ENCODE measurements at places on chromosomes 3 and 15.

DNA sequence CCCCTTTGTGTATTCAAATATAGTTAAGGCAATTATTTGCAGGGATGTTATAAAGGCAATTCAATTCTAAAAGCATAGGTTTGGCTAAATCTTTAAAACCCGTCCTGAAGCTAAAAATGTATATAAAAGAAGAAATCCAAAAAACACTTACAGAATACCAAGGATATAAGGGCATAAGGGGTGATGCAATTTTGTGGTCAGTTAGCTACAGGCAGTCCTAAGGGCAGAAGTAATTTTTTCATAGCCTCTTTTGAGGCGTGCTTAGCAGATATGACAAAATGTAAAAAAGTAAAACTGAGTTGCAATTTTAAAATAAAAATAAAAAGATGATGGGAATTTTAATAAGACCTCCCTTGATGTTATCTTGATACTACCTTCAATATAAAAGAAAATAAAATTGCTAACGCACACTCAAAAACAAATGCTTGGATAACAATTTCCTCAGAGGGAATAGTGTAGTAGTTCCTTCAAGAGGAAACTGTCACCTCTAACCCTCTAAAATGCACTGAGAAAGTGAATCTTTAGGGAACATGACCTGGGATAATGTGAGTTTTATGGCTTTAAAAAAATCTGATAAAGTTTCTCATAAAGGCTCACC, 104.2 kb downstream of the MYH15 start:
- no peak for DNase-seq

DNA sequence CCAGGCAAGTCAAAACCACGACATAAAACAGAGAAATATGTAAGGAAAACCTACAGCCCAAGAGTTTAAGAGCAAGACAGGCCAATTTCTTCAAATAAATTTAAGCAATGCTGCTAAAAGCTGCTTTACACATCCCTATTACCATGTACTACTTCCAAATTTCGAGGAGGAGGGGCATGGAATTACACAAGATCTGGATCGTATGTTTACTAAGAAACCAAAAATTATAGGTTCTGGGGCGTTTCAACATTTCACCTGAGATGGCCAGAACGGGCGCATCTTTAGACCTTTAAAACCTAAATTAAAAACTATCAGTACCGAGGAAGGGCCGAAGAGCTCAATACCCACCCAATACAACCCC, 664 bp upstream of the NR2C2 start:
- DNase-seq: no peak

- DNase-seq: no peak
These were observed 118.2 kb upstream of the PROK2 start for GRCh38 chr3:71903112-71903495.

GRCh38 chr3:196706327-196706726, 5.7 kb downstream of the CEP19 start:
- no peak for DNase-seq

DNA sequence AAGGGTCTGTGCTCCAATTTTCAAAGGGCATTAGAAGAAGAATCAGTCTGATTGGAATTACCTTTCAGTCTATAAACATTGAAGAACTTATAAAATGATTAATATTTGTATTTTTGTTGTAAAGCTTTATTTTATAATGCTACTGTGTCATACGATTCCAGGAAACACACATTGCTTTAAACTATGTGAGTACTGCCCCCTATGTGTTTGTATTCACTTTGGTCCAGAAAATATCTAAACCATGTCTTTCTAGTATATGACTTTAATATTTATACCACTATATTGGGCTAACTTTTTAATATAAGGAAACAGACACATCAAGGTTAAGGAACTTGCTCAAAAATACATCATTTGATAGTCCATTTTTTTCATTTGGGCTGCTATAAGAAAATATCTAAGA, 3.2 kb upstream of the RIOX2 start:
- no peak for DNase-seq

GRCh38 chr3:64058566-64058965, 35.3 kb upstream of the PSMD6 start:
- no peak for DNase-seq

DNA sequence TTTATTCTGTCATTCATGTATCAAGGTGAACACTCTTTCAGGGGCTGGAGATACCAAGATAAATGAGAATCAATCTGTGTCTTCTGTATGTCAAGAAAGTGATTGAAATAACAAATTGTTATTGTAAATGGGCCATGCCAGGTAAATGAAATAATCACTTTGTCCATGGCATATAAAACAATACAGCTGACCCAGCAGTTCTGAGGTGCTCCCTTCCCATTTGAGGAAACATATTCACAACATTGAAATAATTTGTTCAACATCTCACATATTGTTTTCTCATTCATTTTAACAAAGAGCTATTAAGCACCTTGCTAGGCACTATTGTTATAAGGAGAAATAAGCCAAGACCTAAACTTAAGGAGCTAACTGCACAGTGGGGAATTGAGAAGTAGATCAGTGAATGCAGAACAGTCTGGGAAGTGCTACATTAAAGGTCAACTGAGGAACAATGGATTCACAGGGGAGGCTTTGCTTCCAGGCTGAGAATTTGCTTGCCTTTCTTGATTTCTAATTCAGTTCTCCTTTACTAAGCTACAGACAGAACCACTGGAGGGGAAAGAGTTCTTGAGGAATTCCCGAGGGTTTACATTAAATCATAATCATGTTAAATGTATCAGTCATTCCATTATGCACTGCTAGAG, 806.3 kb upstream of the ARPP21 start:
- DNase-seq: no peak

DNA sequence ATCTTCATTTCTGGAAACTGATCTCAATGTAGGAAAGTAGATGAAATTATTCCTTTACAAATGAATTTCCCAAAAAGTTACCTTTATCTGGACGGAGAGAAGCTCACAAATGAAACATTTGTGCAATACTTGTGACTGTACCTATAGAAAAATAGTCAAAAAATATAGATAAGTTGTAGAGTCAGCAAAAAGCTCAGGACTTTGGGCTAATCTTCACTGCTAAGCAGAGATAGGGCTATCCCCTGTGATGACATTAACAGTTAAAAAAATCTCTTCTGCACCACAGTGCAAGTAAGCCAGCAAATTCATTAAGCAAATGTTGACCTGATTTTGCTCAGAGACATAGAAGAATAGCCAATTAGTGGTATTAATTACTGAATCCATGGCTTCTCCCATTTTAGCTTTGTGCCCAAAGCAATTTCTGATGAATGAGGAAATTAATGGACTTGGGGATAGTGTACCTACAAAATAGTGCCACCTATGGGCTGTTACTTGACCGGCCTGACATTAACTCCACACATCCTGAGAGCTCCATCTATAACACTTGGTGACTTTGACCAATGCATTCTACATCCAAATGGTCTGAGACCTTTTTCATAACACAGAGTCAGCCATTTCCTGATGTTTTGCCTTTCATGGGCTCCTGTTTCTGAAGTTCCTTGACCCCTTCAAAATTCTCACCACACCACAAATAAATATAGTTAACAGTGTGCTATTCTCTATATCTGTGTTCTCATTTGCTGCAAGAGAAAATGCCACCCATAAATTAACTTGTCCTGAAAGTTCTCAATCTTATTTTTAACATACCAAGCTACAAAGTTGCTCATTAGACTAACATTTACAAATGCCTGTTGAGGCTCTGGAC, 105.0 kb downstream of the SSR3 start:
- DNase-seq: no peak

DNA sequence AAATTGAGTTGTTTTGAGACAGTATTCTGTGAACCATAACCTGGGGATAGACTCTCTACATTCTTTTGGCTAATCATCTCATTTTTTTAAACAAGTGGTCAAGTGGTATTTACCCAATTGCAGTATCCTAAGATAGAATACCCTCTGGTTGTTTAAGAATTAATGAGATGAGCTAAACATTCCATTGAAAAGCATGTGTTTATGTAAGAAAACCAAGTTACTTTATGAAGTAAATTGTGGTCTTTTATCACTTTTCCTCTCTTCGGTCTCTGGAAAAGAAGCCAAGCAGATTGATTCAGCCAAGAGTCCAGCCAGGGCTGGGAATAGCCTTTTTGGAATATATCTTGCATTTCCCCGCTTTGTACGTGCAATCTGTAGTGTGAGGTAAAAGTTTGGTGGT, 185.7 kb upstream of the TOPAZ1 start:
- no peak for DNase-seq

DNA sequence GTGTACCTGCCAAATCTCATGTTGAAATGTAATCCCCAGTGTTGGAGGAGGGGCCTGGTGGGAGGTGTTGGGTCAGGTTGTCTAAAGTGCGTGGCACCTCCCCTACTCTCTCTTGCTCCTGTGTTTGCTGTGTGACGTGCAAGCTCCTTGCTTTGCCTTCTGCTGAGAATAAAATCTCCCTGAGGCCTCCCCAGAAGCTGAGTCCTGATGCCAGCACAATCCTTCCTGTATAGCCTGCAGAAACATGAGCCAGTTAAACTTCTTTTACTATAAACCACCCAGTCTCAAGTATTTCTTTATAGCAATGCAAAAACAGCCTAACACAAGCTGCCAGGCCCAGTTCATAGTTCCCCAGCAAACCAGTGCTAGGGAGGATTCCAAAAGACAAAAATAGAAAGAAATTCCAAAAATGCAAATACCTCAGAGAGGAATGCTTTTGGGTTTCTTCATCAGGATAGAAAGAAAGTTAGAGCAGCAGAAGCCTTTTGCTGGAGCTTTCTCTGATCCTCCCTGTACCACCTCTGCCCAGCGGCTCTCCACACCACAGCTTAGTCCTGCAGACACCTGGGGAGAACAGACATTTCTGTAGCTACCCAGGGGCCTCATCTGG, 25.9 kb upstream of the CDV3 start:
- DNase-seq: no peak

DNA sequence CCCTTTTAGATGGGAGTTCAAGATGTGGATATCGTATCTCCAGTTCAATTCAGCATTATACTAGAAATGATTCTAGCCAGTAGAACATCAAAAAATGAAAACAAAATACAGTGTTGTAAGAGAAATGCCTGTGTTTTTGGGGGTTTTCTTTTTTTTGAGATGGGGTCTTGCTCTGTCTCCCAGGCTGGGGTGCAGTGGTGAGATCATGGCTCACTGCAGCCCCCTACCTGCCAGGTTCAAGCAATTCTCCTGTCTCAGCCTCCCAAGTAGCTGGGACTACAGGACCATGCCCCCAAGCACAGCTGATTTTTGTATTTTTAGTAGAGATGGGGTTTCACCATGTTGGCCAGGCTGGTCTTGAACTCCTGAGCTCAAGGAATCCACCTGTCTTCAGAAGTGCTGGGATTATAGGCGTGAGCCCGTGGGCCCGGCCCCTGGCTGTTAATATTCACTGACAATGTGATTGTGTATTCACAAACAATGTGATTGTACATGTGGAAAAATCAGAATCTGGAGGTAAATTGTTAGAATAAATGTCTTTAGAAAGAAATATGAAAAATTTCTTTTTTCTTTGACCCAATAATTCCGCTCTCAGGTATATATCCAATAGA, 59.0 kb downstream of the ARIH1 start:
- no peak for DNase-seq

GRCh38 chr15:94164971-94165370, 66.4 kb upstream of the MCTP2 start:
- DNase-seq: no peak

- no peak for DNase-seq
These were observed 465.1 kb upstream of the BCHE start for GRCh38 chr3:166302331-166302730.

DNA sequence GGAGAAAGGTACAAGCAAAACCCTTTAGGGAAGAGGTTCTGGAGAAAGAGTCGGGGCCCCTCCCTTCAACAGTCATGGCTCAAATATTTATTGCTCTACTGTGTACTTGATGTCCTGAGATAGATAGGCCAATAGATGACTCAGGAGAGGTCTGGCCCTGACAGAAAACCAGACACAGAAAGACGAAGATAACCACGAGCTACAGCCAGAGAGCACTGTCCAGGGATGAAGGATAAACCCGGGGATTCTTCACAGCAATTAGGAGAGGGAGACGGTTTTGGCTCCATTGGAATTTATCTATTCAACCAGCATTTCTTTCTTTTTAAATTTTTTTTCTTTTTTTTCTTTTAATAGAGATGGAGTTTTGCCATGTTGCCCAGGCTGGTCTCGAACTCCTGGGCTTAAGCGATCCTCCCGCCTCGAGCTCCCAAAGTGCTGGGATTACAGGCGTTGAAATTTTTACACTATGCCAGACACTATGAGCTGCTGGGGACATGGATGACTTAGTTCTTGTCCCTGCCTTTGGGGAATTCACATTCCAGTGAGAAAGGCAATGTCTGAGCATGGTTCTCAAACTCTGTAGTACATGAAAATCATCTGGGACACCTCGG, 4.6 kb upstream of the CIDEC start:
- no peak for DNase-seq
